ENCODE measurements at places on chromosomes 13 and 19.

GRCh38 chr19:17409990-17410389 lies 4.6 kb upstream of the BST2 start:
- DNase-seq, result no peak

- DNase-seq, result no peak
Observed at GRCh38 chr13:71624653-71625600, 242.1 kb downstream of the DACH1 start.

DNA sequence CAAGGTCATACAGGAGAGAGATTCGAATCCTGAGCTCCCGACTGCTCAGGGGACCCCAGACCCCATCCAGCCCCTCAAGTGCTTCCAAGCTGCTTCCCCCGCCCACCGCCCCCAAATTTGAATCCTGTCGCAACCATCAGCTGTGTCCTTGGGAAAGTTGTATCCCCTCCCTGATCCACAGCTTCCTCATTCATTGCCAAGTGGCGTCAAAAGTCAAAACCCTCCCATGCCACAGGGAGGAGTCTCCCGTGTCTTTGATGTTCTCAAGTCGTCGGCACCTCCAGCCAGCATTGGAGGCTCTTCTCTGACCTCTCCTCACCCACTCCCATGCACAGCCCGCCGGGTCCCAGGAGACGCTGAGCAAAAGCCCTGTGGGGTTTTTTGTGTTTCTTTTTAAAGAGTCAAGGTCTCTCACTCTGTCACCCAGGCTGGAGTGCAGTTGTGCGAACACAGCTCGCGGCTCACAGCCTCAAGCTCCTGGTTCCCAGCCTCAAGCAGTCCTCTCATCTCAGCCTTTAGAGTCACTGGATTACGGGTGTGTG lies 2.8 kb upstream of the IFI30 start:
- no peak for DNase-seq

DNA sequence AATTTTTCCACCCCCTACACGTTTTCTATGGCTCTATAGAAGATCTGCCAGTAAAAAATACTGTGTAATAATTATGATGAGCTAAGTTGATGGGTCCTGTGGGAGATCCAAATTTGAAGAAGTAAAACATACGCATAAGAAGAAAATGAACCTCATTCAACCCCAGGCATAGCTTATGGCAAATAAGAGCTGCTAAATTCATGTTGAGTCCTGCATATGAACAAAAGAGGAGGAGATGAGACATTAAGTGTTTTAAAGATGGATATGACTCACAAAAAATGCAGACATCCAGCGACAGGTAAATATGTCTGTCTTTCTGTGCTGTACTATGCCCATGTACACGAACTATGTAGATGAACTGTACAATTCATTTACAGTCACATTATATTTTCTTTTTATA lies 101.9 kb downstream of the LIG4 start:
- no peak for DNase-seq

- DNase-seq, result no peak
Observed at GRCh38 chr19:2336528-2337328, 8.2 kb downstream of the SPPL2B start.

- DNase-seq, result no peak
Observed at GRCh38 chr13:73336773-73337172, 278.0 kb downstream of the KLF5 start.

DNA sequence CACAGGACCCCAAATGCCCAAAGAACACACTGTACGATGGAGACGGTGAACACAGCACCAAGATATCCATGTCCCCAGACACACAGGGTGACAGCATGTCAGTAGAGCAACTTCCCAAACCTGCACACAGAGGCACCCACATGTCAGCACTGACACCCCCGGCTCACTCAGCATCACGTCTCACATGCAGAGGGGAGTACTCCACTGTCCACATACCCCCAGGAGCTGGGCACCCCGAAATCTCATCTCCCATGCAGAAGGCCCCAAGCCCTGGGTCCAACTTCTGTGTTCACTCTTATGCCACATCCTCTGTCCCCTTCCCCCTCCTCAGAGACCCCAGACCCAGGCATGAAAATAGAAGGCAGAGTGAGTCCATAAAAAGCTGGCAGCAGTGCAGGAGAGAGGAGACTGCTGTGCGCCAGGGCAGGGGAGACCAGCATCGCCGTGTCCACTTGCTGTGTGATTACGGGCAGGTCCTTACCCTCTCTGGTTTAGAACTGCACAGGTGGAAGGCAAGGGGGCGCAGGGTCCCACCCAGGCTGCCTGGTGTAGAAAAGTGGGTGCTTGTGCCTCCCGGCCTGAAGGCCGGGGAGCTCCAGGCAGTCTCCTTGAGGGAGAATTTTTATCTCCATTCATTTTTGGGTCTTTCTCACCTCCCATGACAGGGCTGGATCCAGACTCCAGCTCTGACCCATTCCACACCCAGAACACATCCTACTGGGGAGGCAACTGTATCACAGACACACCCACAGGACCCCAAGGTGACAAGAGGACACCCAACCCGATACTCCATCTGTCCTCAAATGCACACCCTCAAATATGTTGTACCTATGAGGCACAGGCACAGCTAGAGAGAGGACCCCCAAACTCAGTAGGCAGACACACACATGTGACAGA lies 17.0 kb downstream of the ERFL start:
- DNase-seq, result no peak

DNA sequence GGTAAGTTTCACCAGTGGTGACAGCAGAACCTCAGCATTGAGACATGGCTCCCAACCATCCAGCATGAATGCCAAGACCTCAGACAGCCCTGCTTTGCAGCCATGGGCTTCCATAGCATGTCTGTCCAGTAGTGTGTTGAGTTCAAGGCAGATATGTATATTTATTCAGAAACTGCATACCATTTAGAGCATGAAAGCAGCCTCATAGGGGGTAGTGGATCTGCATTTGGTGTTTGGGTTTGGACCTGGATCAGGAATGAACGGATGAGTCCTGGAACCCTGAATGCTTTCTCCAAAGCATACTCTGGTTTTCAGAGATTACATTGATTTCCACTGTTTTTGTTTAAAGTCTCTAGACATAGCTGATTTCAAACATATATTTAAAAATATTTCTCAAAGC lies 114.3 kb downstream of the ESD start:
- DNase-seq, result no peak

DNA sequence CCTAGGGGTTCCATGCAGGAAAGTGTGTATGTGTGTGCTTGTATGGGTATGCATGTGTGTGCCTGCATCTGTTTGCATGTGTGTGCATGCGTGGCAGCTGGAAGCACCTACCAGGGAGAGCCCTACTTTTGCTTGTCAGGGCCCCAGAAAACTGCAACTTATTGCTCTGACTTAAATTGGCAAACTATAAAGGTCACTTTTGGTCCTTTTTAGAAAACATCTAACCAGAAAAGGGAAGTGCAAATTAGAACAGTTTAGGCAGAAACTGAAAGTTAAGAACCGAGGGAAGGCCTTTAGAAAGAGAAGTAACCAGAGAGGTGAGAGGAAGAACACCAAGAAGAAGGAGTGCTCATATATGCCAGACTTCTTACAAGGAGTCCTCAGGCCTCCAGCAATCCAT lies 32.5 kb downstream of the DLEU7 start:
- DNase-seq, result no peak

DNA sequence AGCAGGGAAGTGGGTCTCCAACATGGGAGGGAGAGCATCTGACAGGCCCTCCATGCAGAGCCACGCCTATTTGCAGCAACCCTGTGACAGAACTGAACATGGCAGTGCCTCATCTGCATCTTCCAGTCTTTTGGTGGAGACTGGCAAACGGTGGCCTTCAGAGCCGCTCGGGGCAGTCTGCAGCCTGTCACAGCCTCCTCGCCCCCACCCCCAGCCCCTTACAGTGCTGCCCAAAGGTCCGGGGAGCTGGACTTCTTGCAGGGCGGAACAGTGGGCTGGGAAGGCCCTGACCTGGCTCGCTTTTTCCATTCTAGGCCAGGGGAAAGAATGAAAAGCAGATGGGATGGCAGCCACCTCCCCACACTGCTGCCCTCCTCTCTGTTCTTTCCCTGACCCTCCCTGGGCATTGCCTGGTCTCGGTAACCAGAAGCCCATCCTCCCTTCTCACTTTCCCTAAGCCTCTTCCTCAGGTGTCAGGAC lies 2.7 kb downstream of the CALM3 start:
- no peak for DNase-seq

DNA sequence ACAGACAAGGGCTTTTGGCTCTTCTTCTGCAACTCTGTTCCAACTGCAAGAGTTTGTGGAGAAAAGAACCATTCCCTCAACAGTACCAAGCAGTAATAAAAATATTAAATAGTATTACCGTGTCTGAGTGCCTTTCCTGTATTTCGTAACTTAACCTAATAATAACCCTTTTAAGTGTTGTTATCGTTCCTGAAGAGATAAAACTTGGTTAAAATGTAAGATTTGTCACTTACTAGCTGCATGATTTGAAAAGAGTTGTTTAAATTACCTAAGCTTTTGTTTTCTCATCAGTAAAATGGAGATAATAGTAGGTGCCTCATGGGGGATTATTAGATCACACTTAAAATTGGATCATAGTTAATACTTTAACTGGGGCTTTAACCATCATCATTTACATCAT lies 447.2 kb downstream of the GPC5 start:
- DNase-seq, result no peak

DNA sequence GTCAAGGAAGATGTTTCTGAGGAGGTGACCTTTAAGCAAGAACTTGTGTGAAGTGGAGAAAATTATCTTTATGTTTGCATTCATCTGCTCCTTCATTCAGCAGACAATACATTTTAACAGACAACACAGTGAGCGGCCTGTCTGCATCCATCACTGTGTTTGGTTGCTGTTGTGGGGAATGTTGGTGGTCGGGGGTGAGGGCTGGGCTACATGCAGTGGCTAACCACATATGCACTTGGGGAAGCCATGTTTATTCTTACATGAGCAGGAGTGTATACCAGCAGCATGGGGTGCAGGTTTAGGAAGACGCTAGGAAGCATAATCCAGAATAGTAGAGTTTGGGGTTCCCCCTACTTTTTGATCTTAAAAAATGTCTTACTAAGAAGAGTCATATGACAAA lies 66.4 kb downstream of the DHRS12 start:
- no peak for DNase-seq

- DNase-seq, result no peak
Observed at GRCh38 chr19:51219307-51219706, 5.6 kb upstream of the CD33 start.
